ENCODE measurements at places on chromosomes 2 and 18.

- no peak for DNase-seq
Measured at GRCh38 chr2:20186078-20186854, 38.7 kb downstream of the SDC1 start.

GRCh38 chr2:239496700-239497099 lies 95.9 kb upstream of the HDAC4 start:
- no peak for DNase-seq

DNA sequence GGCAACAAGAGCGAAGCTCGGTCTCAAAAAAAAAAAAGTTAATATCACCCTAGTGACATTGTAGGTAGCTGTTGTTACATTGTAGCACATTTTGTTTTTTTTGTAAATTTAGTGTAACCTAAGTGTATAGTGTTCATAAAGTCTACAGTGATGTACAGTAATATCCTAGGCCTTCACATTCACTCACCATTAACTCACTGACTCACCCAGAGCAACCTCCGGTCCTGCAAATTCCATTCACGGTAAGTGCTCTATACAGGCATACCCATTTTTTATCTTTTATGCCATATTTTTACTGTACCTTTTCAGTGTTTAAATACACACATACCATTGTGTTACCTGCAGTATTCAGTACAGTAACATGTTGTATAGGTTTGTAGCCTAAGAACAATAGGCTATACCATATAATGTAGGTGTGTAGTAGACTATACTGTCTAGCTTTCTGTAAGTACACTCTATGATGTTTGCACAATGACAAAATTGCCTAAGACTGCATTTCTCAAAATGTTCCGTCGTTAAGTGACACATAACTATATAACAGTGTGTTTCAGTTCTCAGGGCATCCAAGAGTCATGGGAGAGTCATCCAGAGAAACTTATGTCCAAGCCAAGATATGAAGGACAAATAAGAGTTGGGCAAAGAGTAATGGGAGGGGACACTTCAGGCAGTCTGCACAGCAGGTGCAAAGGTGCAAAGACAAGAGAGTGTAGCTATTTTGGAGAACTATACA lies 68.4 kb downstream of the TANK start:
- DNase-seq = no peak

DNA sequence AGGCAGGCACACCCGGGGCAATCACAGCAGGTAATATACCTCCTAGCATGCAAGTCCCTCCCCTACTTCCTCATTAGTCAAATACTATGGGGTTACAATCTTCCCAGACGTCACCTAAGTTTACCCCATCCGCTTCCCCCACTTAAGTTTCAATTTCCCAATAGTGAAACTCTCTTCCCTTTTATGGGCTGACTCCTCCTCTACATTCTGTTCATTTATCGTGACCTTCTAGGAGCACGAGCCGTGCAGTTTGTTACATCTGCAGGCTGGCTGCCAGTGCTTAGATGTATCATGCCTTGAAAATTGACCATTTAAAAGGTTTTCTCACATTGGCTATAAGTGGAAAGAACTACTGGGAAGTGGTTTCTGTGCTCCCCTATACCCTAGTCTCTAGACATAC lies 1357.8 kb upstream of the CRIM1 start:
- no peak for DNase-seq

DNA sequence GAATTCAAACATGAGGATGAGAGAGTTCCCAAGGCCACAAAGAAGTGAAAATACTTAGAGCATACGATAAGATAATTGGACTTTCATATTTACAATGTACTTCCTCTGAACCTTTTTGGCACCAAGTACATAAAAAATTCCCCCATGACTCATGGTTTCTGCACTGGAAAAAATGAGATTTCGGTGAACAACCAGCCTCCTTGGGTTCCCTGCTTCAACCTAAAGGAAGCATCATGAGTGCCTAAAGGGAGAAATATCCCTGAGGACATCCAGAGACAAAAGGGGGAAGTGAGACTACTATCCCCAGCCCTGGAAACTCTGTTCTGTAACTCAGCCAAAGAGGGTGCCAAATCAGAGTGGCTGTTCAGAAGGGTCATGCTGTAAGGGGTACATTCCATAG lies 562.7 kb upstream of the SLC39A10 start:
- DNase-seq = no peak

DNA sequence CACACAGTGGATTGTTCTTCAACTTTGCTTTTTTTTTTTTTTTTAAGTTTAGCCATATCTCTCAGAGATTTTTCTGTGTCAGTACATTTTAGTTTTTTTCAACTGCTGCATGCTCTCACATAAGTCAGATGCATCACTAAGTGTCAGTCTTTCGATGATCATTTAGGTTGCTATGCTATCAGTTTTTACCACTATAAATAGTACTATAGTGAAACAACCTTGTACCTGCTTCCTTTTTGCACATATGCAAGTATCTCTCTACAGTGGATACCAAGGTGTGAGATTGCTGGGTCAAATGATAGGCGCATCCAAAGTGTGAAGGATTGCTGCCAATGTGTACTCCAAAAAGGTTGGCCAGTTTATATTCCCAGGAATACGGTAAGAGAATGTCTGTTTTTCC lies 33.5 kb upstream of the MAP4K3 start:
- DNase-seq = no peak

DNA sequence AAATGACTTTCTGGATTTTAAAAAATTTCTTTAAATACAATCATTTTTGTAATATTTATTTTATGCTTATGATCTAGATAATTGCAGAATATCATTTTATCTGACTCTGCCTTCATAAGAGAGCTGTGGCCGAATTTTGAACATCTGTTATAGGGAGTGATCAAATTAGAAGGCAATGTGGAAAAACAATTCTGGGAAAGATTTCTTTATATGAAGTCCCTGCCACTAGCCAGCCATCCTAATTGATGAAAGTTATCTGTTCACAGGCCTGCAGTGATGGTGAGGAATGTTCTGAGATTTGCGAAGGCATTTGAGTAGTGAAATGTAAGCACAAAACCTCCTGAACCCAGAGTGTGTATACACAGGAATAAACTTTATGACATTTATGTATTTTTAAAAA lies 79.5 kb downstream of the ITGA4 start:
- DNase-seq = no peak

DNA sequence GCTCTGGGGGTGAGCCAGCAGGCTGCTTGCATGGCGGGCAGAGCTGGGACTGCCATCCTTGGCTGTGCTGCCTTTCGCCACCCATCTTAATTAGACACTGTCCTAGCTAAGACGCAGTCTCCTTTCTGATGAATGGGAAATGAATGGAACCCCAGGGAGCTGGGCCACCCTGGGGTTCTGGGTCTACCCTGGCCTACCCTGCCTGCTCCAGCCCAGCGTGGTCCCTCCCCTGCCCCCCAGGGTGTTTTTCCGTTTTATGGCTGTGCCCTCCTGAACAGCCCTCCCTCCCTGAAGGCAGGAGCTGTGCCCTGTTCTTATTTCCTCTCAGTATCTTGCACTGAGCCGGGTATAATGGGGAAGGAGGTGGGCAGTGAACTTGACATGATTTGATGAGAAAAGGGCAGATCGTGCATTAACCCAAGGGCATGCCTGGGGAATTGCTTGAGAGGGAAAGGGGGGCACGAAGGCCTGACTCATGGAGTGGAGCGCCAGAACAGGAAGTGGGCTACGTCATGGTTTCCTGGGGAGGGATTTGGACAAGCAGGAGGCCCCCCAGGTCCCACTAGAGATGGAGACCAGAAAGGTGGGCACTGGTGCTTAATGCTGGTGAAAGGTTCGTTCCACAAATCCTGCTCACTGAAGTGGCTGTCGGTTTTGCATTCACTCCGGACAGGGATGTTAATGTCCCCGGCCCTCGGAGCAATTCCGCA lies 165.0 kb downstream of the KLHL29 start:
- no peak for DNase-seq

- DNase-seq = no peak
Measured at GRCh38 chr2:107036293-107036692, 150.3 kb upstream of the ST6GAL2 start.

- DNase-seq = no peak
Measured at GRCh38 chr2:233079953-233080835, 20.1 kb downstream of the INPP5D start.

DNA sequence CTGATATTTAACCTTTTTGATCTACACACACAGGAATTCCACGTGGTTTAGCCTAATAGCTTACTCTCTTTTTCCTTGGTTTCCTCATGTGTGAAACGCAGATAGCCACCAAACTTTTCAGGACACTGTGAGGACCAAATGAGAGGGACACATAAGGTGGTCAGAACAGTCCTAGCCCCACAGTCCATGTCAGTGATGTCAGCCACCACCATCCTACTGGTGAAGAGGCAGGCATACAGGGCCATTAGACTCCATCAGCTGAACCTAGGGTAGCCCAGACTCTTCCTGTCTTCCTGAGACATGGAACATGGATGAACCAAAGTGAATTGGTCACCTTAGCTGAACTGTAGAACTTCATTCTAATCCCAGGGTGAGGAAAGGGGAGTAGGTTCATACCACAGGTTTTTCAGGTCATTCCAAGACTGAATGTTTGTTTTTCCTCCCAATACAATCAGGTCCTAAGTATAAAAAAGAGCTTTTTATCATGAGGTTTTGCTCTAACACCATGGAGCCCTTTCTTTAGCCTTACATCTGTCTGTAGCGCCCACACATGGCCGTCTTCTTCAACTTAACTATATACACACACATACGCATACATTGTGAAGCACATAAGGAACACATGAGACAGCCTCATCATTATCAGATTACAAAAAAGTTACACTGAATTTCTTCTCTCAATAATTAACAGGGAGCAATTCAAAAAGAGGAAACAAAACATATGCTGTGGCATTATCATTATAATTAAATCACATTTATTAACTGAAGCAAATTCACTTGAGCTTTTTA lies 18.5 kb upstream of the NFE2L2 start:
- DNase-seq = no peak

- DNase-seq = no peak
Measured at GRCh38 chr2:168751104-168751740, 51.2 kb upstream of the NOSTRIN start.

DNA sequence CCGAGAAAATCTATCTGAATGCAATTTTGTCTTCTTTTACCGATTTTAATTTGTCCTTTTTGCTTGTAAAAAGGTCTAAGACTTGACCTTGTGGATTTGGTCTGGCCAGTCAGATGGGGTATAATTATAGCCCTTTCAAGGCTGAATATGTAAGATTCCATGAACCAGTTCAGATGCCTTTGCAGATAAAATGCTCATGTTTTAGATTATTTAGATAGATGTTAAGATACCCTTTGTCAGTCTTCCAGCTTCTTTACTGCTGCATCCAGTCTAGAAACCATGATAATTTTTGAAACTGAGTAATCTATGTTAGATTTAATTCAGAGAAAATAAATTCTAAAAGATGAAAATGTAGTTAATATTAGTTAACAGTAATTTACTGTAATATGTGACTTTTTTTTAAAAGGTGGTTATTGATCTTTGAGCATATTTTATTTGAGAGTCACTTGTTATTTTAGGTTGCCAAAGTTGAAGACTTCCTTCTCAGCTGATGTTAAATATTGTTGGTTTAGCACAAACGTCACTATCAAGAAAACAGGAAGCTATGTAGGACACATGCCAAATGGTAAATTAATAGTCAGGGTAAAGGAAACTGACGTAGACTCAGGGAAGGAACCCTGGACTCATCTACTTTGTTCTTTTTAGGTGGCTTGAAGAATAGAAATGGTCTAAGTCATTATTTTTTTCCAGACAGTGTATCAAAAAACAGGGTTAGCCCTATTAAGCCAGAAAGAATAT lies 29.8 kb downstream of the BABAM2 start:
- DNase-seq = no peak

- DNase-seq = no peak
Measured at GRCh38 chr2:182625814-182626213, 90.2 kb upstream of the DNAJC10 start.

DNA sequence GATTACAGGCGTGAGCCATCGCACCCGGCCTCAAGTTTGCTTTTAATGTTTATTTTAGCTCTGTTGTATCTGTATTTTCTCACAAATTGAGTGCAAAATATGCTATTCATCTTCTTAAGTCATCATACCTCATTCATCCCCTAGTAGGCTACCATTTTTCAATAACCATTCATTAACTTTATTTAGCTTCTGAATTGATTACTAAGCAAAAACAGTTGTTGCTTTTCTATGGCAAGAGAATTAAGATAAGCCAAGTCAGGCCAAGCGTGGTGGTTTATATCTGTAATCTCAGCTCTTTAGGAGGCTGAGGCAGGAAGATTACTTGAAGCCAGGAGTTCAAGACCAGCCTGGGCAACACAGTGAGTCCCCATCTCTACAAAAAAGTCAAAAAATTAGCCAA lies 63.3 kb upstream of the CERS6 start:
- no peak for DNase-seq

DNA sequence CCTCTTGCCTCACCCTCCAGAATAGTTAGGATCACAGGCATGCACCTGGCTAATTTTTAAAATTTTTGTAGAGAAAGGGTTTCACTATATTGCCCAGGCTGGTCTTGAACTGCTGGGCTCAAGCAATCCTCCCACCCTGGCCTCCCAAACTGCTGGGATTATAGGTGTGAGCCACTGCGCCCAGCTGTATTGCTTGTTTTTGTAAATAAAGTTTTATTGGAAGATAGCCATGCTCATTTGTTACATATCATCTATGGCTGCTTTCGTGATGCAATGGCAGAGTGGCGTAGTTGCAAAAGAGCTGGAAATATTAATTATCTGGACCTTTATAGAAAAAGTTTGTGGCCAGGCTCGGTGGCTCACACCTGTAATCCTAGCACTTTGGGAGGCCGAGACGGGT lies 109.4 kb upstream of the SPRED2 start:
- DNase-seq = no peak

DNA sequence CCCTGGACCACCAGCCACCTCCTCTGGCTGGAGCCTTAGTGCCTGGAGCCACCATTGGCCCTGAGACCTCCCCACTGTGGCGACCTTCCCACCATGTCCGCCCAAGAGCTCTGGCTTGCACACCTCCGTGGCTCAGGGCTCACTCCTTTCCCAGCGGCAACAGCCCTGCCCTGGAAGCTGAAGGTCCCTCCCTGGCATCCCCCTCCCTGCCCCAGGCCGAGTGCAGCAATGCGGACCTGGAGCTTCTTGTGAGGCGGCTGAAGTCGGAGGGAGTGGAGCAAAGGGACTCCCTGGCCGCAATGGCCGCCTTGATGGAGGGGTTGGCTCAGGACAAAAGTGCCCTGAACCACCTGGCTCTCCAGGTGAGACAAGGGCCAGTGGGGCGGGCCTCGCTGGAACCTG lies 28.6 kb downstream of the CROCC2 start:
- DNase-seq = no peak

DNA sequence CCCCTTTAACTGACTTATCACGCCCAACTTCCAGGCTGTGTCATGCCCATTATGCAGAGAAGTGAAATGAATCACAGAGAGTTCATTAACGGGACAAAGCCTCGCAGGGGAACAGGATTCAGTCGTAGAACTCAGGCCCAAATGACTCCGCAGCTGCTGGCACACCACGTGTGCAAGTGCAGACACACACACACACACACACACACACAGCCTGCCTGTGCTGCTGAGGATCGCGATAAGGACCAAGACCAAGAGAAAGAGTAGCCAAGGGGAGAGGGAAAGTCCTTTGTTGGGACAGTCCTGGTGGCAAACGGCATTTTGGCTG lies 90.0 kb upstream of the TAF1B start:
- no peak for DNase-seq

DNA sequence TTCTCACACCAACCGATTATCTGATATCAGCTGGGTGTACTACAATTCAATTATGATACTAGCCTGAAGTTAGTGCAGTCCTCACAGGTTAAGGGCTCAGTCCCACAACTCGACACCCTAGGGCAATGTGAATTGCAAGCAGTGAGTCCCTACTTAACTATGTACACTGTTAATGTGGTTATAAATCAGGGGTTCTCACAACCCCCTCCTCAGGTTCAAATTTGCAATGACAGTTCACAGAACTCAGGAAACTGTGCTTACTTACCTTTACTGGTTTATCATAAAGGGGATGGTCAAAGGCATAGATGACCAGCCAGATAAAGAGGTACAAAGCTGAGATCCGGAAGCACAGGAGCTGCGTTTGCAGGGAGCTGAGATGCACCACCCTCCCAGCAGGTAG lies 1379.1 kb upstream of the CDH2 start:
- DNase-seq = no peak

Measured in stimulated activated CD8-positive, alpha-beta memory T cell treated with anti-CD3 and anti-CD28 coated beads, Interleukin-4, amount 100 ng/mL, for 4 hours (primary cell).